NT2/D1 (cell line): ENCODE measurements at places on chromosomes 6 and 20.

DNA sequence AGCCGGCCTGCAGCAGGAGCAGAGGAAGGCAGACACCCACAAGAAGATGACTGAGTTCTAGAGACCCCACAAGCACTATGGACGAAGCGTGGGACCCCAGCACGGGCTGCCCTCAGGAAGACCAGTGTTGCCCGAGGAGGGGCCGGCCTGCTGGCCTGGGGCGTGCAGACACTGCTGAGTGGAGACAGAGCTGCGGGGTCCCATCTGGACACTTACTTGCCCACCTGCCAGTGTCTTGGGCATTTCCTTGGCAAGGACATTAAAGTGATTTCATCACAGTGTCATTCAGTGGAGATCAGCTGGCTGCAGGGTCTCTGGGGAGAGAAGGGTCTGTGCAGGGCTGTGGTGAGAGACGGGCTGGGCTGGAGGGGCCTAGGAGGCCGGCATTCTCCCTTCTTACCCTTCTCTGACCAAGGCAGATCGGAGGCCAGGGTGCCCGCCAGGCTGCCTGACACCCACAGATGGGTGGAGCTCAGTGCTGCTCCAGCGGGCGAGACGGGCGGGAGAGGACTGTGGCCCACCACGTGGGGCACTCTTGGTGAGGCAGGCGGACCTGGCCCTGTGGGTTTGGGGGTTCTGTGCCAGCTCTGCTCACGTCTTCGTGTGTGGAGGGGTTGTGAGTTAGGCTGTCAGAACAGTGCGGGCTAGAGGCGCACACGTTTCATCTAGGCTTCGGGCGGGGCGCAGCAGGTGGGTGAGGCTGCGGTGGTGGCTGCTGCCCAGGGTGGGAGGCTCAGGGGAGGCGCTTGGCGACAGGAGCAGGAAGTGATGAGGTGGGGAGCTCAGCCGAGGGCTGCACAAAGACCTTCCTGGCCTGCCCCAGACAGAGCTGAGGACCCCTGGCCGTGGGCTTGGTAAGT is at the start of gene LIME1:
TSS of gene LIME1 (plus strand) at position 806 of the 860 bp plus-strand sequence. CDS start 886 bp downstream, outside the sequence.
- no peak for DNase-seq

DNA sequence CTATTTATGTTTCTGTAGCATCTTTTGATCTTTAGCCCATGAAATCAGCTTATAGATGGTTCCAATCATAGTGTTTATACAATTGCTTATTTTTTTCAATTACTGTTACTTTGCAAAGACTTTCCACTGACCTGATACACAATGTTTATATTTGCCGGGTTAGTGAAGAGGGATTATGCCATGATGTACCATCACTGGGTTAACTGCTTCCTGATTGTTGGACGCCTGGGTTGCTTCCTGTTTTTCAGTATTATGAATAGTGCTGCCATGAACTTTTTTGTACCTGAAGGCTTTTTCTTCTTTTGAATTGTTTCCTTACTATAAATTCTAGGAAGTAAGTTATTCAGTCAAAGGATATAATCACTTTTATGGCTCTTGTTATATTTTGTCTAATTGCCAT is 6.9 kb downstream of the MANBAL start:
- no peak for DNase-seq

- no peak for DNase-seq
Measured at GRCh38 chr6:26270486-26270861, 94.5 kb upstream of the BTN3A2 start.

- no peak for DNase-seq
Measured at GRCh38 chr6:90179190-90180169, 117.2 kb downstream of the BACH2 start.

- DNase-seq: no peak
Measured at GRCh38 chr6:32920715-32921114, 20.1 kb downstream of the HLA-DMB start.

- DNase-seq: no peak
Measured at GRCh38 chr6:84738996-84739865, 25.2 kb downstream of the TBX18 start.

DNA sequence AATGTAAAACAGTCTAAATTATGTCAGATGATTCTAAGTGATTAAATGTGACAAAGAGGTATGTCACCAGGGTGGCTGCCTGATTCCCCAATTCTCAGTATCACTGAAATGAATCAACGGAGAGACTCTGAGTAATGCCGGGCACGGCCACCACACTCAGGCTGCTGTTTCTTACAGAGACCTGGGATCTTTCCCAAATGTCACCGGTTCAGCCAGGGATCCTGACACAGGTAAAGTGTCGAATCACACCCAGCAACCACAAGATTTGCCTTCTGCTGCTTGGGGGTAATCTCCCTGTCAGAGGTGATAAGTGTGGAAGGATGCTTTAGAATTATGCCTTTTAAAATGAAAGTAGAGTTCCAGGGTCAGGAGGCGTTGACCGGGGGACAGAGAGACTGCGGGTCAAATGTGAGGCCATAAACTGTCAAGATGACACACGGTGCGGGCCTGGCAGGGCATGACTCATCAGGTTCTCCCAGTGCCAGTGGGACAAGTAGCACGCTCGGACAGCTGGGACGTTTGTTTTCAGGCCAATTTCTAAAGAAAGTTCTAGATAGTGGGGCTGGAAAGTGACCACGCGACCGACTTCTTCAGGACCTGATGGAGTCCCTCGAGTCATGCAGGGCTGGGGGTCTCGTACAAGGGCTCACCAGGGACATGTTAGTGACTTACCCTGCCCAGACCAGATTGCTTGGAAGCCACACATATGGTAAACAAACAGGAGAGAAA is 48.9 kb downstream of the PRDM1 start:
- DNase-seq: no peak
